Forelimb muscle (tissue), 1 donor: ENCODE measurements at places on chromosomes 4 and X.

DNA sequence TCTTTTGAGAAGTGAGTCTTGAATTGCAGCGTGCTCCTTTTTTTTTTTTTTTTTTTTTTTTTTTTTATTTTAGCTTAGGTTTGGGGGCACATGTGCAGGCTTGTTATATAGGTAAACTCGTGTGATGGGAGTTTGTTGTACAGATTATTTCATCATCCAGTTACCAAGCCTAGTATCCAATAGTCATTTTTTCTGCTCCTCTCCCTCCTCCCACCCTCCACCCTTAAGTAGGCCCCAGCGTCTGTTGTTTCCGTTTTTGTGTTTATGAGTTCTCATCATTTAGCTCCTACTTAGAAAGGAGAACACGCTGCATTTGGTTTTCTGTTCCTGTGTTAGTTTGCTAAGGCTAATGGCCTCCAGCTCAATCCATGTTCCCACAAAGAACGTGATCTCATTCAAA lies 81.3 kb upstream of the TSPAN5 start:
- no peak for DNase-seq

GRCh38 chr4:122150931-122151330 lies 1.2 kb upstream of the BLTP1 start:
- DNase-seq: no peak

DNA sequence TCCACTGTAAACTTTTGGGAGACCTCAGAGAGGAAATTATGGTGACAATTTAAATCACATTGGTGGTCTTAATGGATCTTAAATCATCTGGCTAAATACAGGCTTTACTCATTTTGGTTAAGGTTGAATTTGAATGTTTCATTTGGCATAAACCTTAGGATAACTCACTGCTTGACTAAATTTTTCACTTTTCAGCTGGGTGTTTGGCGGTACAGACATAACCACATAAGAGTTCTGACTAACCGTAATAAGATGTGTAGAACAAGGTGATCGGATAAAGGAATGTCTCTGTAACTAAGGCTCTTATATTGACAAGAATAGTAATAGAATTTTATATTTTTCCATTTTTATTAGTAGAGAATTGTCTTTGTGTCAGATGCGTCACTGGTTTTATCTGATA lies 281.0 kb downstream of the BMPR1B start:
- DNase-seq: no peak

- no peak for DNase-seq
Observed at GRCh38 chr4:139833151-139833910, 167.7 kb downstream of the MGST2 start.

GRCh38 chr4:148330161-148330560 lies 112.1 kb downstream of the NR3C2 start:
- no peak for DNase-seq

GRCh38 chr4:117093571-117093970 lies 8.2 kb upstream of the TRAM1L1 start:
- DNase-seq: no peak

- no peak for DNase-seq
Observed at GRCh38 chrX:130887376-130887775, 15.6 kb downstream of the ENOX2 start.

DNA sequence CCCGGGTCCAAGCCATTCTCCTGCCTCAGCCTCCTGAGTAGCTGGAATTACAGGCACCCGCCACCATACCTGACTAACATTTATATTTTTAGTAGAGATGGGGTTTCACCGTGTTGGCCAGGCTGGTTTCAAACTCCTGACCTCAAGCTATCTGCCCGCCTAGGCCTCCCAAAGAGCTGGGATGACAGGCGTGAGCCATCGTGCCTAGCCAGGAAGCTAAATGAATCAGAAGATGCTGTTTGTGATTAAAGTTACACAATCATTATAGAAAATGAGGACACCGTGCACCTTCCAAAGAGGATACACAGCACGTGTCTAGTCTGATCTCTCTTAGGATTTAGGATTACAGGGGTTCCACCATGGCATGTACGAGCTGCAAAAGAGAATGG lies 99.6 kb downstream of the DHRSX start:
- DNase-seq: no peak

GRCh38 chrX:7233580-7234406 lies 85.8 kb upstream of the PUDP start:
- DNase-seq: no peak

DNA sequence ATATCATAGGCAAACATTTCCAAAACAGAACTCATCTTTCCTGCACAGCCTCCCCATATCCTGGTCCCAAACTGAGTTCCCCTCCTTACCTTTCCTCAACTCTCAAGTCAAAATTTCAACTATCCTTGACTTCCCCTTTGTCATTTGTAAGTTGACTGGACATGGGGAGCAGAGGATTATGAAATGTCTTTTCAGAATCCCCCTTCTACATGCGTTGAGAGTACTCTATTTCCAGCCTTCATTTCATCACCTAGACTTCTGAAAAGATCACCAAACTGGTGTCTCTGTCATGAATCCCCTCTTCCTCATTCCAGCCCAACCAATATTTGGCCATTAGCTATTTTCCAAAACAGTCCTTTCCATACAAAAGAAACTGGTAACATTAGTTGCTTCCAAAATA lies 95.2 kb downstream of the SYNPO2 start:
- DNase-seq: no peak

GRCh38 chrX:123773258-123773988 lies 40.6 kb upstream of the THOC2 start:
- DNase-seq: no peak

DNA sequence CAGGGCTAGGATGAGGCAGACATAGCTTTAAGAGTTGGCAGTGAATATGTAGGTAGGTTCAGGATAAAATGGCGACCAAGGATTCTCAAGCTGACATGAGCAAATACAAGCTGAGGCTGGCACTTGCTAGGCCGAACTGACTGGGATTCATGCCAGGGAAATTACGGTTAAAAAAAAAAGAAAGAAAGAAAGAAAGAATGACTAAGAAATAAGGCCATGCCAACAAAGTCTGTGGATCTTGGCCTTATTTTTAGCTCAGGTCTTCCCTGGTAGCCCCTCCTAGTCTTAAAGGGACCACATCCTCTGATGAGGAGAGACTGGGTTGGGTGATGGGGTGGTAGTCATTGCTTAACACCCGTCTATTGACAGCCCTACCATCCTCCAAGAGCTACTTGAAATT lies 64.4 kb upstream of the KLHL13 start:
- DNase-seq: no peak

- no peak for DNase-seq
Observed at GRCh38 chr4:61193863-61194262, 6.3 kb upstream of the ADGRL3 start.

DNA sequence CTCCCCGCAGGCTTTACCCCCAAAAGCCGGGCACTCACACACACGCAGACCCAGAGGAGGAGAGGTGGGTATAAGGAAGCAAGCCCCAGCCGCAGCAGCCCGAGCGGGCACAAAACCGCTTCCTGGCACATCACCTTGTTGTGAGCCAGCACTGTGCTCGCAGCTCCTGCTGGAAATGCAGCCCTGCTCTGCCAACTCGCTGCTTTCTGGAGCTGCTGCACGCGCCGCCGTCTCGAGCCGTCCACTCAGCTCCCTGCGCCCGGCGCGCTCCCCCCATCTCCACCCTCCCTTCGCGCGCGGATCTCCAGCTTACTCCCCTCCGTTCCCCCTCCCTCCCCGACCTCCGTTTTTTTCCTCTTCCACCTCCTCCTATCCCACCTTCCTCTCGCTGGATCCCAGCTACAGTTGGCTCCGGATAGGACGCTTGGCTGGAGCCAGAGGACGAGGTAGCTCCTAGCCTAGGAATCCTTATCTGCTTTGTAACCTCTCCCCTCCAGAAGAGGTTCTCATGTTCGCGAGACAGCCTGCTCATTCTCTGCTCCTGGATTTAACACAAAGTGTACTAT lies at the start of gene SPOCK3:
TSS of gene SPOCK3 (minus strand) at position 179 of the 566 bp plus-strand sequence.
- no peak for DNase-seq

- DNase-seq: no peak
Observed at GRCh38 chr4:109447278-109447677, 13.7 kb downstream of the SEC24B start.

DNA sequence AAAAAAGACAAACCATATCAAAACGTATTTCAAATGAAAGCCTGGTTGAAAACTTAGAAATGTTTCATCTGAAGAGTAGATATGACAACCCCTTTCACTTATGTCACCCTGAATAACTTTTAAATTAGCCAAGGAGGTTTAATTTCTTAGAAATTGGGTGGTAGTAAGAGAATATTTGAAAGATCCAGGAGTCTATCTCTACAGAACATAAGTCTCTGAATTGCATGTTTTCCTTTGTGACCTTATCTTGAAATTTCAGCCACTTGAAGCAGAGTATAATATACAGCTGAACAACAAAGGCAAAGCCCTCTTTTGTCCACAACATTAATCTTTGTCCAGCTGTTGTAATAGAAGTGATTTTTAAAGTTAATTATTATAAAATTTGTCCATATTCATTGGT lies 49.5 kb downstream of the TMEM154 start:
- no peak for DNase-seq

GRCh38 chrX:79412166-79412565 lies 45.0 kb upstream of the ITM2A start:
- DNase-seq: no peak

DNA sequence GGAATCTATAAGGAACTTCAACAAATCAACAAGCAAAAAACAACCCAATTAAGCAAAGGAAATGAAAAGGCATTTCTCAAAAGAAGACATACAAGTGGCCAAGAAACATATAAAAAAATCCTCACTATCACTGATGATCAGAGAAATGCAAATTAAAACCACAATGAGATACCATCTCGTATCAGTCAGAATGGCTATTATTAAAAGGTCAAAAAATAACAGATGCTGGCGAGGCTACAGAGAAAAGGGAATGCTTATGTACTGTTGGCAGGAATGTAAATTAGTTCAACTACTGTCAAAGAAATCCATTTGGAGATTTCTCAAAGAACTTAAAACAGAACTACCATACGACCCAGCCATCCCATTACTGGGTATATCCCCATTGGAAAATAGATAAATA lies 292.4 kb upstream of the FAT1 start:
- no peak for DNase-seq

GRCh38 chr4:23166407-23166806 lies 473.7 kb downstream of the GBA3 start:
- DNase-seq: no peak
